ENCODE measurements at places on chromosomes 7 and 10.

DNA sequence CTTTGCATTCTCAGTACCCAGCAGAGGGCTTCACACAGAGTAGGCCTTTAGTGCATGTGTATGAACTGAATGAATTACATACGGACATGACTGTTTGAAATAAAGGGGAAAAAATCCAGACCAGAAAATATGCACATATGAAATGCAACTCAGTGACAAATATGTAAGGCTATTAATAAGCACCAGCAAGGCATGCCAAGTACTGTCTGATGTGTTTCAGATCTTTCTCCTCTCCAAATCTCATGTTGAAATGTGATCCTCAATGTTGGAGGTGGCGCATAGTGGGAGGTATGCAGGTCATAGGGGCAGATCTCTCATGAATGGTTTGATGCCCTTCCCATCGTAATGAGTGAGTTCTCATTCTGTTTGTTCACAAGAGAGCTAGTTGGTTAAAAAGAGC, 87.3 kb upstream of the TOMM7 start:
- DNase-seq = no peak

- no peak for DNase-seq
Measured at GRCh38 chr7:23123007-23123406, 17.4 kb downstream of the KLHL7 start.

GRCh38 chr10:16602104-16602775, 80.6 kb upstream of the C1QL3 start:
- DNase-seq = no peak

- DNase-seq = no peak
Measured at GRCh38 chr10:33631991-33632390, 297.5 kb upstream of the NRP1 start.

DNA sequence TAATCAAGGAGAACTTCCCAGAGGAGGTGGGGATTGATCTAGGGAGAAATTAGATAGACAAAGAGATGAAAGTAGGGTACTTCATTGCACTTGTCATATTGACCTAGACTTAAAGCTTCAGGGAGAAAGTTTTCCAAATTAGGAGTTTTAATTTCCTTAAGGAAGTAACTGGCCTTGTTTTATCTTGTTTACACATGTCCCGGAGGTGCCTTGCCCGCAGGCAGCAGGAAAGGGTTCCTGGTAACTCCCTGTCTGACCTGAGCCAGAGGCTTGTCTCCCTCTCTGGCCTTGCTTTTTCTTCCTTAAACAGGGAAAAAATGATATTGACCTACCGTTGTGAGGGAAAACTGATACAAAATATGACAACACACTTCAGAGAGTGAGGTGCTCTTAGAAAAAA, 181.6 kb downstream of the EVX1 start:
- no peak for DNase-seq

GRCh38 chr7:152369518-152369917, 66.3 kb downstream of the KMT2C start:
- DNase-seq = no peak

DNA sequence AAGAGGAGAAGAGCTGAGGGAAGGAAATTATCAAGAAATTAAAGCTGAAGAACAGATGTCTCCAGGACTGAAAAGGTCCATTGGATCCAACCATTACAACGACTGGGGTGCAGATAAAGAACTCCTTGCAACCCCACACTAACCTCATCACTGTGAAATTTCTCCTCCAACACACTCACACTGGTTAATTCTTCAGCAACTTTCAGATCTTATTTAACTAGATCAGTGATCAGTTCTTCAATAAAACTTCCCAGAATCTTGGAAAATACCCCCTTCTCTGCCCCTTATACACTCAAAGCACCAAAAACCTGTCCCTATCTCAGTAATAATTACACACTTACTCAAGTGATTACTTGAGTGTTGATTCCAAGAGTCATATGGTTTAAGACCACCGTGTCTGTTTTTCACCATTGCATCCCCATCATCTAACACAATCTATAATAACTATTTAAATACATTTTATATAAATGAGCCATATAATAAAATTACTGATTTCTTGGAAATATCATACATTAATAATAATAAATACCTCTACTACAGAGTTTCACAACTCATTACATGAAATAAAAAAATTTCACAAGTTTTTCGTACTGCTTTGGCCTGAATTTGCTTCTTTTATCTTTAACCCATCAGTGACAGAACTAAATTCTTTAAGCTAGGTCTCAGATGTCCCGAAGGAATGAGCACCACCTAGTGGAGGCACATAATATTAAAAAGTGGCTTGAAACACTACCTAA, 123.7 kb downstream of the MPP7 start:
- peak; percentile 7 for DNase-seq

- DNase-seq = no peak
Measured at GRCh38 chr7:82477733-82478515, 34.3 kb upstream of the CACNA2D1 start.

- no peak for DNase-seq
Measured at GRCh38 chr10:22622242-22622806, 92.1 kb downstream of the PIP4K2A start.

- no peak for DNase-seq
Measured at GRCh38 chr7:127937066-127937680, 94.1 kb downstream of the LRRC4 start.

- no peak for DNase-seq
Measured at GRCh38 chr10:49115015-49115795, at the start of gene VSTM4. TSS of gene VSTM4 (minus strand) at chr10:49115522. CDS start at chr10:49115485, 37 bp downstream.

DNA sequence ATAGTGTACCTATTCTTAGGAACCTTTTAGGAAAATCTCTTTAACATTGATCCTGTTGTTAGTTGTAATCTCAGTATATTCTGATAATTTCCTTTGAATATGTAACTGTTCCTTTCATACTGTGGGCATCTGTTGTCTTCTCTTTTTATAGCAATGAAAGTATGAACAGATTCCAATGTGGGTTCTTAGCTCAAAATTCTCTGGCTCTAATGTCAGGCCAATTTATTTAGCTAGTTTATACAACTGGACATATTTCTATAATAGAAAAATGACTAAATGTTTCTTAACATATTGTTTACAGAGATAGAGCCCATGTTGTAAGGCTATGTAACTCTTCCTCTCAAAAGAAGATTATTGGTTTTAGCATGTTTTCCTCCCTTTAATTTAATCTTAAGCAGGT, 363.2 kb downstream of the AUTS2 start:
- DNase-seq = no peak

DNA sequence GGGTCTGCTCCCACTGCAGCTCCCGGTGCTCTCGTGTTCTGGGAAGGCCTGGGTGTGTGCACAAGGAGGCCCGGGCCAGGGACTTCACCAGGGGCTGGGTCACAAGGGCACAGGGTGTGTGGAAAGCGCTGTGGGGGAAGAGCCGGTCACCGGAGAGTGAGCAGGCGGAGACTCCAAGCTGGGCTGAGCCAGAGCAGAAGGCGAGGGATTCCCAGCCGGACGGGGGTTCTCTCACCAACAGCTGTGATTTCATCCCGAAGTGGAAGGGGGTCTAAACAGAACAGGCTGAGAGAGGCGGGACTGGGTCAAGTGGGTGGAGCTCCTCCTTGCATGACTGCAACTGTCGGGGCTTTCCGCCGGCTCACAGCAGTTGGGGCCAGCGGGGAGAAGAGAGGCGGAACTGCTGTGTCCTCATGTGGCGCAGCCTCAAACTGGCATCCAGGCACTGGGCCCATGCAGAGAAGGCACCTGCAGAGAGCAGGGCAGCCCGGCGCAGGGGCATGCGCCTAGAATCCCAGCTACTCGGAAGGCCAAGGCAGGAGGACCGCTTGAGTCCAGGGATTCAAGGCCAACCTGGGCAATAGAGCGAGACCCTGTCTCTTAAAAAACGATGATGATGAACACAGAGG, 7.6 kb upstream of the ORAI2 start:
- DNase-seq = no peak

GRCh38 chr10:124027651-124028050, 65.7 kb downstream of the CHST15 start:
- no peak for DNase-seq

- no peak for DNase-seq
Measured at GRCh38 chr10:24277771-24278170, 68.8 kb downstream of the KIAA1217 start.

DNA sequence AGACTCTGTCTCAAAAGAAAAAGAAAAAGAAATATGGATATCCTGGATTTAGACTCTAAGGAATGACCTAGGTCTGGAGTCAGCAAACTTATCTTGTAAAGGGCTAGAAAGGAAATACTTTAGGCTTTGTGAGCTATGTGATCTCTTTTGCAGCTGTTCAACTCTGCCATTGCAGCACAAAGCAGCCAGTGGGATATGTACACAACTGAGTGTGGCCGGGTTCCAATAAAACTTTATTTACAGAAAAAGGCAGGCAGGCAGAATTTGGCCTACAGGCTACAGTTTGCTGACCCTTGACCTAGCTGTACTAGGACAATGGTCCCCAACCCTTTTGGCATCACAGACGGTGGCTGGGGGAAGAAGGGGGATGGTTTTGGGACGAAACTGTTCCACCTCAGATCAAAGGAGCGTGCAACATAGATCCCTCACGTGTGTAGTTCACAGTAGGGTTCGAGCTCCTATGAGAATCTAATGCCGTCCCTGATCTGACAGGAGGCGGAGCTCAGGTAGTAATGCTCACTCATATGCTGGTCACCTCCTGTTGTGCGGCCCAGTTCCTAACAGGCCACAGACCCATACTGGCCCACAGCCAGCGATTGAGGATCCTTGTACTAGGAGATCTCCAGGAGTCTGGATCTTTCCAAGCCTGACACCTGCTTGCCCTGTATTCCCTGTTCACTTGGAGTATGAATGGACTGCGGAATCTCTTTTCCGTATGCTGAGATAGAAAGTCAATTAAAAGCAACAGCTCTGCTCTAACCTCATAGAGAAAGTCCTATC, 63.0 kb downstream of the CUL1 start:
- DNase-seq = no peak
